Inflammatory macrophage treated with lipopolysaccharide for 4 hours (primary cell): ENCODE measurements at places on chromosomes 6 and 20.

GRCh38 chr6:161360520-161360919 is 86.7 kb upstream of the AGPAT4 start:
- peak; percentile 30 for DNase-seq

- DNase-seq = no peak
Measured at GRCh38 chr6:124008000-124008987, 204.6 kb downstream of the NKAIN2 start.

- no peak for DNase-seq
Measured at GRCh38 chr6:3752531-3753227, 1.2 kb upstream of the PXDC1 start.

DNA sequence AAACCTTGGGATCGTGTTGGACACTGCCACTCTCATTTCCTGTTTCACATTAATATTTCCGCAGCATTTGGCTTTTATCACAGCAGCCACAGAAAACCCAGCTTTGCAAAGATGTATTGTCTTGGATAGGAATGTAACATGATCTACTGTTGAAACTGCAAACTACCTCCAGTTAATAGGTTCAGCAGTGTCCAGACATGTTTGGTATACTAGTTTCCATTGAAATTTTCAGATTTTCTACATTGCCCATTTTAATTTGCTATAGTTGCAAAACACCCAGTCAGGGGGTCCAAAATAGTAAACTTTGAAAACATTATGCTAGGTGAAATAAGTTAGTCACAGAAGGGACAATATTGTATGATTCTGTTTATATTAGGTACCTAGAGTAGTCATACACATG is 3.3 kb downstream of the ANKRD6 start:
- DNase-seq = no peak

GRCh38 chr6:139927236-139927635 is 552.8 kb upstream of the CITED2 start:
- peak; percentile 27 for DNase-seq

- DNase-seq = no peak
Measured at GRCh38 chr6:453152-453551, 61.6 kb downstream of the IRF4 start.

GRCh38 chr6:159806021-159806458 is 6.0 kb downstream of the PNLDC1 start:
- DNase-seq = no peak

GRCh38 chr6:22250486-22250885 is 46.4 kb downstream of the PRL start:
- DNase-seq = no peak

- no peak for DNase-seq
Measured at GRCh38 chr20:18138639-18139583, 1.2 kb downstream of the KAT14 start.

GRCh38 chr6:30915591-30915946 is 1.5 kb downstream of the VARS2 start:
- DNase-seq = peak; percentile 60

- no peak for DNase-seq
Measured at GRCh38 chr20:43669332-43669731, 2.4 kb downstream of the MYBL2 start.

- DNase-seq = no peak
Measured at GRCh38 chr6:3456395-3456897, 404 bp downstream of the SLC22A23 start.

DNA sequence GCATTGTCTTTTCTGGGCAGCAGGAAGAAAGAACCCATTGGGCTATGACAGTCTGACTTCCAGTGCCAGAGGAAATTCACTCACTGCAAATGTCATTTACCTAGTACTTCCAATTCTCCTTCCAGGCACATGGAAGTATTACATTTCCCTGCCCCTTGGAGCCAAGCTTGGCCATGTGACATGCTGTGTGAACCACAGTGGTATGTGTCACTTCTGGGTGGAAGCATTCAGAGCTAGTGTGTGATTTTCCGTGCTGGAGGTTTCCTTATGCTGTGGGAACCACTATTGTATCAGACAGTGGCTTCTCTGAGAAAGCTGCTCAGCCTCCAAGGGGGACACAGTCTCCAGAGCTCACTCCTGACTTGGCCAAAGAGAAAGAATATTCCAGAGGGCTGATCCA is 387.6 kb downstream of the CDC5L start:
- no peak for DNase-seq

GRCh38 chr20:40702504-40702903 is 13.5 kb upstream of the MAFB start:
- DNase-seq = no peak

GRCh38 chr6:67184405-67184804 is 1450.7 kb upstream of the ADGRB3 start:
- DNase-seq = no peak

DNA sequence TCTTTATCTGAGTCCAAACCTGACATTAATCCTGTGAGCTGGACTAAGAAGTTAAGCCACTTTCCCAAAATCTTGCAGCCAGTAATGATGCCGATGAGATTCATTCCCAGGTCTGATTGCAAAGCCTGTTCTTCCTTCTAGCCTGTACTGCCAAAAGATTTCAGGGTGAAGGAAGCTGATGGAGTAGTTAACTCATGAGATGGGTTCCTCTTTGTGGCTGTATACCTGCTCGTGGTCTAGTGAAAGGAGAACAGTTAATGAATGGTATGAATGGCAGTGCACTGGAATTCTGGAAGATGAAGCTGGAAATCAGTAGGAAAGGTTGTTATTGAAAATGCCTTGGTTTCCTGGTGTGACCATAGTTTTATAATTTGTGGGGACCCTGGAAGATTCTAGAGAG is 112.0 kb downstream of the FYN start:
- DNase-seq = no peak

- DNase-seq = no peak
Measured at GRCh38 chr20:54646156-54646517, 170.7 kb downstream of the DOK5 start.

- DNase-seq = peak; percentile 92
Measured at GRCh38 chr6:38131527-38131965, 312.0 kb downstream of the ZFAND3 start.

GRCh38 chr20:36969478-36970186 is 18.1 kb upstream of the SAMHD1 start:
- peak; percentile 73 for DNase-seq

- no peak for DNase-seq
Measured at GRCh38 chr20:49852522-49853080, 40.0 kb downstream of the SLC9A8 start.

- no peak for DNase-seq
Measured at GRCh38 chr6:79602859-79603258, 28.3 kb upstream of the SH3BGRL2 start.

DNA sequence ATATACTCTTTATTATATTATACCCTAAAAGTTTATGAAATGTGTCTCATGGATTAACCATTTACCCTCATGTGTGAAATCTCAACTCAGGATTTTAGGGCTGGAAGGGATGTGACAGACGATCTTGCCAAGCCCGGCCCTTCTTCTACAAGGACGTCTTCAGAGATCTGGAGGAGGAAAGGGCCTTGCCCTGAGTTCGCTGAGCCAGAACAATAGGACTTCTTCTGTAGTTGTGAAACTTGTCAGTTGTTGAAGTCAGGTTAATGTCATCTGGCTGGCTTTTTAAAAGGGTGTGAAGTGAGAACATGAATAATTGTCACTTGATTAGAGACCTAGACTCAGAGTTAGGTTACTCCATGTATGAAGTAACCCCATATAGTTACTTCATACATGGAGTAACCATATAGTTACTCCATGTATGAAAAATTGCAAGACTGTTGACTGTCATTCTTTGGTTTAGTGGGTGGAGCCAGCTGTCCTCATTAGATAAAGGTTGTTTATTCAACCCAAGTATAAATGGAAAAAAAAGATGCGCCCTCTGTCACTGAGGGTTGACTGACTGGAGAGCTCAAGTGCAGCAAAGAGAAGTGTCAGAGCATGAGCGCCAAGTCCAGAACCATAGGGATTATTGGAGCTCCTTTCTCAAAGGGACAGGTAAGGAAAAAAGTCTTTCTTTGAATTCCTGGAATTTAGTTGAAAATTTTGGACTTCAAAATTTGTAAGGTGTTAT is at the start of gene ARG1:
ARG1 (plus strand) TSS at position 541 of the 730 bp plus-strand sequence; CDS start at position 598, 57 bp downstream.
- peak; percentile 16 for DNase-seq

DNA sequence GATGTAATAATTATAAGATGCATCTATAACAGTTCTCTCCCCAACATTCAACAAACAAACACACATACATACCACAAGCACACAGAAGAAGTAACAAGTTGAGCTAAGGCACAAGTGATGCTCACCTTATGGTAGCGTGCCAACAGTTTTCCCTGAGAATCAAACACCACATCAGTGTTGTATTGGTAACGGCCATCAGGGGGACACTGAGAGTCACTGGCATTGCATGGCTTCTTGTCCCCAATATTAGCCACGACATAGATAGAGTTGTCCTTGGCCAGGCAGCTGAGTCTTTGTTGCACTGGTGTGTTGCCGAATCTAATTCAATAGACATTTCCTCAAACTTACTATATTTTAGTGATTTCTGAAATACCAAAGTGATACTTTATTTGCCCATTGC is 14.8 kb upstream of the VNN1 start:
- DNase-seq = no peak

- DNase-seq = no peak
Measured at GRCh38 chr6:136927292-136927691, 5.2 kb downstream of the SLC35D3 start.

DNA sequence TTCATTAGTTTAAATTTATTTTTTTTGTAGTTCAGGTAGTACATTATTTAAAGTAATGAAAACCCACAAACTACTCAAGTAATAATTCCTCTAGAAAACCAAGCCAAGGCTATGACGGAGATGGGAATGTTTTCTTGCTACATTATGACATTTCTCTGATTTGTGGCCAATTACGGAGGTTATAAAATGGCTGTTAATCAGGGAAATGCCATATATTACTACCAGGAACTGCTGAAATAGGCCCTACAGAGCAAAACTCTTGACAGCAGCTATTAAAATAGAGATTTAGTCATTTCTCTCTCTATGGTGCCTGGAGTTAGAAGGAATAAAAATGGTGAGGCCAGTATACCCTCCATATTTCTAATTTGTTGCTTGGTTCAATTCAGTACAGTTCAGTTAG is 280.0 kb downstream of the ARHGAP18 start:
- no peak for DNase-seq

- no peak for DNase-seq
Measured at GRCh38 chr20:47040506-47041125, 146.0 kb downstream of the EYA2 start.

GRCh38 chr6:7025861-7026260 is 81.9 kb upstream of the RREB1 start:
- DNase-seq = no peak

DNA sequence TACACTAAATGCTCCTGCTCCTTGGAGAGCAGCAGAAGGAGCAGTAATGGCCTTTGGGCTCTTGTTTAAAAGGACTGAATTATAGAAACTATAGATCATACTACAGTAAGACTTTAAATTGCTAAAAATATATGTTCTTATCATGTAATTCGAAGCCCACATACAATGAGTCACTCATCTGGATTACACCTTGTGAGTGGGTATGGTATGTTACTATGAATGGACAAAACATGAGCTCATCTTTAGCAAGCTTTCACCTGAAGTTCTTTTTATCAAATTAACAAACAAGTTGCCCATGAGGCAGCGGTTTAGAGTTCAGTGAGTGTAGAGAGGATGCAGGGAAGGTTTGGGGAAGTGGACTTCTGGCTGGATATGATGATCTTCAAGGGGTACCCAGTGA is 114.4 kb upstream of the CCN2 start:
- DNase-seq = no peak

GRCh38 chr20:7728338-7728737 is 211.9 kb downstream of the HAO1 start:
- no peak for DNase-seq
